T-helper 2 cell treated with Interferon-gamma antibody and Interleukin-4, amounts not matched to agents 100 ng/mL and 5 ng/mL, for 36 hours (primary cell): ENCODE measurements at places on chromosomes 5 and 9. TPM values are rescaled to one million over a fixed set of nuclear protein-coding genes. Genes with fewer than 3 reads are reported as not detected.

The TAF1L gene
- total RNA-seq: 0.05 and 0.07 TPM in 2 replicates

The FBLL1 gene
- not detected in 2 replicates for total RNA-seq

The DOK3 gene
- total RNA-seq: 5.3 and 5.4 TPM in 2 replicates

The DDX4 gene
- 0.98 and 1.5 TPM in 2 replicates for total RNA-seq

The BRINP1 gene
- total RNA-seq: not detected in 2 replicates

The FSTL4 gene
- not detected in 2 replicates for total RNA-seq

The GPRIN1 gene
- 2.1 and 2.4 TPM in 2 replicates for total RNA-seq

The SHOC1 gene
- not detected in 2 replicates for total RNA-seq

The SH2D3C gene
- 57.6 and 58.4 TPM in 2 replicates for total RNA-seq

The PCDHA1 gene
- total RNA-seq: not detected in 2 replicates

The PLAC8L1 gene
- total RNA-seq: 1.1 TPM in 1 of 2 replicates, not detected in the other

The IFNA7 gene
- not detected in 2 replicates for total RNA-seq

The CANX gene
- total RNA-seq: 547 and 558 TPM in 2 replicates

The MAMDC4 gene
- total RNA-seq: 15.4 and 18.3 TPM in 2 replicates

The LECT2 gene
- total RNA-seq: not detected in 2 replicates

The IFNK gene
- not detected in 2 replicates for total RNA-seq

The MSX2 gene
- total RNA-seq: not detected in 2 replicates

The CACFD1 gene
- 0.75 and 0.82 TPM in 2 replicates for total RNA-seq

The FAM153A gene
- 14.2 and 16.0 TPM in 2 replicates for total RNA-seq

The HSD17B3 gene
- not detected in 2 replicates for total RNA-seq

The SLCO6A1 gene
- not detected in 2 replicates for total RNA-seq

The FABP6 gene
- not detected in 2 replicates for total RNA-seq

The TOR2A gene
- total RNA-seq: 23.4 and 24.7 TPM in 2 replicates

The STPG3 gene
- total RNA-seq: not detected in 2 replicates

The IRX2 gene
- not detected in 2 replicates for total RNA-seq

The DAPK1 gene
- total RNA-seq: 1.4 and 2.3 TPM in 2 replicates

The WNT8A gene
- not detected in 2 replicates for total RNA-seq

The CFAP157 gene
- total RNA-seq: not detected in 2 replicates

The NIM1K gene
- 0.34 and 0.77 TPM in 2 replicates for total RNA-seq

The ANKRD31 gene
- total RNA-seq: 0.16 and 0.18 TPM in 2 replicates

The GMCL2 gene
- not detected in 2 replicates for total RNA-seq

The SGCD gene
- total RNA-seq: not detected in 2 replicates

The C5orf34 gene
- total RNA-seq: 7.9 and 8.0 TPM in 2 replicates

The SAXO1 gene
- not detected in 2 replicates for total RNA-seq

The C8G gene
- total RNA-seq: 2.3 and 4.1 TPM in 2 replicates

The DNAH5 gene
- not detected in 2 replicates for total RNA-seq

The PRUNE2 gene
- total RNA-seq: 0.93 and 1.1 TPM in 2 replicates

The JMY gene
- 3.6 and 3.7 TPM in 2 replicates for total RNA-seq

The GRXCR2 gene
- not detected in 2 replicates for total RNA-seq

The GPR21 gene
- total RNA-seq: 0.23 and 0.91 TPM in 2 replicates

The ECM2 gene
- total RNA-seq: not detected in 2 replicates

The NLN gene
- total RNA-seq: 10.9 and 14.2 TPM in 2 replicates

The LRRC70 gene
- total RNA-seq: 0.98 and 1.3 TPM in 2 replicates

The PRKACG gene
- total RNA-seq: not detected in 2 replicates

The GRM6 gene
- not detected in 2 replicates for total RNA-seq

The SPINK13 gene
- not detected in 2 replicates for total RNA-seq

The OBP2B gene
- not detected in 2 replicates for total RNA-seq
